ENCODE measurements at places on chromosomes 11 and 22.
A peak's percentile ranks its signal among the peaks of the same experiment; 100 is the strongest.

DNA sequence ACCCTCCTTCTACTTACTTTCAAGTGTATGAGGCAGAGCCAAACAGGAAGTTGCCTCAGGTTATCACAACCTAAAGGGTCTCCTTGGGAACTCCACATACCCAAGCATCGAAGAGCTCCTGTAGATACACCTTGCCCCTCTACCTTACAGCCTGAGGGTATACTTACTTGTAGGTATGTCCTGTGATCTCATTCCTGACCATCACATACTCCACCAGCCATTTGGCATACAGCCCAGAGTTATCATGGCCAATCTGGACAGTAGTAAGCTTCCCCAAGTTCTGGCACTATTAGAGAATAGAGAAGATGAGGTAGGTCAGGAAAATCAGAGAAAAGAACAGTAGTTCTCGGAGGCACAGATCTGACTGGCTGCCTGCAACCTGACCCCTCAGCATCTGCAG, 53.4 kb upstream of the SCUBE2 start:
- peak; percentile 20 for DNase-seq

- DNase-seq: no peak
Measured at GRCh38 chr11:97888641-97889040, 1132.1 kb upstream of the CNTN5 start.

DNA sequence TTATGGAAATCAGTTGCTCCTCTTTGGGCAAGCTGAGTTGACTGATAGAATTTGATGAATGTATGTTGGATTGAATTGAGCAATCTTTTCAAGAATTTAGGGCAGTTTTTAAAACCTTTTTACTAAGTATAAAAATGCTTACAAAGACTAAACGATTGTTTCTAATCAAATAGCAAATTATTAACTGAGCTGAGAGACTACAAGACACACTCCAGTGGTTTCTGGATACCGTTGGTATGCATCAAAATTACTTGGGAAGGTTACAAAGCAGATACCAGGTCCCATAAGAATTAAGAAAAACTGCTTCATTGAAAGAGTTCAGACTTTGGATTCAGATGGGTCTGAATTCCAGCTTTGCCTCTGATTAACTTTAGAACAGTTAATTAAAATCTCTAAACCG, 721.4 kb downstream of the FAM181B start:
- no peak for DNase-seq

GRCh38 chr11:8207080-8208000, 38.5 kb upstream of the RIC3 start:
- DNase-seq: no peak

DNA sequence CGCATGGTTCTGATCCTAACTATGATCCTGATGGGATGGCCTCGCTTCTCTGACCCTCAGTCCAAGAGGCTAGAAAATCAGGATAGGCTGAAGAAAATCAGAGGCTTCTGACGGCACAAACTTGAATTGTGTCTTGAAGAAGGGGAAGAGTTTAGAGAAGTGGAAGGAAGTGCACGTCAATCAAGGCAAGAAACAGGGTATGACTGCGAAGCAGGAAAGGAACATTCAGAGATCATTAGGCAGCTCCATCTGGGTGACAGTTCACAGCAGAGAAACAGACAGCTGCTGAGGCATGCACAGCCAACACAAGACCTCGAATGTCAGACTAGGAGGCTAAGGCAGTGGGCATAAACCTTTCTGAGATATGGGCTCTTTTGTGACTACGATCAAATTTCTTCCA, 29.3 kb downstream of the CLPB start:
- DNase-seq: no peak

DNA sequence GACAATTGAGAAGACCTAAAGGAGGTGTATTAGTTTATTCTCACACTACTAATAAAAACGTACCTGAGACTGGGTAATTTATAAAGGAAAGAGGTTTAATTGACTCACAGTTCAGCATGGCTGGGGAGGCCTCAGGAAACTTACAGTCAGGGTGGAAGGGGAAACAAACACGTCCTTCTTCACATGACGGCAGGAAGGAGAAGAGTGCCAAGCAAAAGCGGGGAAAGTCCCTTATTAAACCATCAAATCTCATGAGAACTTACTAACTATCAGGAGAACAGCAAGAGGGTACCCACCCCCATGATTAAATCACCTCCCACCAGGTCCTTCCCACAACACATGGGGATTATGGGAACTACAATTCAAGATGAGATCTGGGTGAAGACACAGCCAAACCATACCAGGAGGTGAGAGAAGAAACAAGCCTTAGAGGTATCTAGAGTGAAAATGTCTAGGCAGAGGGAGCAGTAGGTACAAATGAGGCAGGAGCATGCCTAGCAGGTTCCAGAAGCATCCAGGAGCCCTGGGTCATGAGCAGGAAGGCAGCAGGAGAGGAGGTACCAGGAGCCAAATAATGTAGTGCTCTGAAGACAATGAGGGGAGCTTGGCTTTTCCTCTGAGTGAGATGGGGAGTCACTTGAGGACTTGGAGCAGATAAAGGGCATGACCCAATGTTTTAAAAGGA, 31.6 kb downstream of the IL10RA start:
- DNase-seq: no peak

DNA sequence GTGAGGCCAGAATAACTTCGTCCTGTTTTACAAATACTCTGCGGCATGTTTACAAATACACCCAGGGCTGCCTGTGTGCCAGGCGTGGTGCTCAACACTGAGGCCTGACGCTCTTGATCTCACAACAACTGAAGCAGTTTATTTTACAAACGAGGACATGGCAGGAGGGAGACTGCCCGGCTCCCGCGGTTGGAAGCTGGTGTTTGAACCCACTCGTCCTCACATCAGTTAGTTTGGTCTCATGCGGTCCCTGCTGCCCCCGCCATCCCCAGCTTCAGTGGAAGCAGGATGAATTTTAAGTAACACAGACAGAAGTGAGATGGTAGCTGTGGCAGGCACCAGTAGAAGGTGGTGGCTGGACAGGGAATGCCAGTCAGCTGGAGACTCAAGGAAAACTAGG, 16.4 kb downstream of the KIAA0930 start:
- DNase-seq: no peak

GRCh38 chr11:30760345-30760744, 174.2 kb upstream of the MPPED2 start:
- DNase-seq: no peak

GRCh38 chr11:27722117-27722952, 22.1 kb upstream of the BDNF start:
- DNase-seq: no peak

DNA sequence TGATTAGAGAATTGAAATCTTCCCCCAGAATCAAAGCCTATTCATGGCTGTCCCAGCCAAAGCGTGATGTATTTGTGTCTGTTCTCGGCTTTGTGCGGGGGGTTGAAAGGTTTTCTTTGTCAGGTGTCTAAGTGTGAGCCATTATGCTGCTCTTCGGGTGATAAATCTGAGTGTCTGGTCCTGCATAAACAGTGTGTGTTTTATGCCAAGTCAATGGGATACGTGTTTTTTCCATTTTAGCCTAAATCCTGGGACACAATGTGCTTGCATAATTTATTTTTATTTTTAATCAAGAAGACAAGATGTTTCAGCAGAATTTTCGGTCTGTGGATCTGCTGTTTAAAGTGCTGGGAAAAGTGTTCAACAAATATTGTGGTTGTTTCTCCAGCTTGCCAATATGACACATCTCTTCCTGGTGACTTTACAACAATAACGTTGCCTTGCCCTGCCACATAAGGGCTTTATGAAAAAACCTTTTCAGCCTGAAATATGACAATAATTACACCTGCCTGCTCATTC, 267.8 kb downstream of the TBC1D22A start:
- DNase-seq: no peak

Data from NCI-H446 (cell line).